ENCODE measurements at places on chromosomes 5 and 9. TPM values are rescaled to one million over a fixed set of nuclear protein-coding genes. Genes with fewer than 3 reads are reported as not detected.

TUSC1 gene
- 1.9 TPM for total RNA-seq

SEMA5A gene
- 15.3 TPM for total RNA-seq

OSMR gene
- total RNA-seq = 38.6 TPM

SLC1A1 gene
- 6.4 TPM for total RNA-seq

MEGF10 gene
- 19.5 TPM for total RNA-seq

PCDHB16 gene
- total RNA-seq = 3.2 TPM

NME5 gene
- 2.9 TPM for total RNA-seq

SELENOP gene
- 11.4 TPM for total RNA-seq

TMOD1 gene
- 0.48 TPM for total RNA-seq

SLC22A4 gene
- total RNA-seq = 4.5 TPM

Data from astrocyte (in vitro differentiated cells and primary cell).